WERI-Rb-1 (cell line): ENCODE measurements at places on chromosomes 2 and 18.
A peak's percentile ranks its signal among the peaks of the same experiment; 100 is the strongest.

GRCh38 chr2:36780231-36780839 is 83.8 kb downstream of the VIT start:
- DNase-seq = no peak

DNA sequence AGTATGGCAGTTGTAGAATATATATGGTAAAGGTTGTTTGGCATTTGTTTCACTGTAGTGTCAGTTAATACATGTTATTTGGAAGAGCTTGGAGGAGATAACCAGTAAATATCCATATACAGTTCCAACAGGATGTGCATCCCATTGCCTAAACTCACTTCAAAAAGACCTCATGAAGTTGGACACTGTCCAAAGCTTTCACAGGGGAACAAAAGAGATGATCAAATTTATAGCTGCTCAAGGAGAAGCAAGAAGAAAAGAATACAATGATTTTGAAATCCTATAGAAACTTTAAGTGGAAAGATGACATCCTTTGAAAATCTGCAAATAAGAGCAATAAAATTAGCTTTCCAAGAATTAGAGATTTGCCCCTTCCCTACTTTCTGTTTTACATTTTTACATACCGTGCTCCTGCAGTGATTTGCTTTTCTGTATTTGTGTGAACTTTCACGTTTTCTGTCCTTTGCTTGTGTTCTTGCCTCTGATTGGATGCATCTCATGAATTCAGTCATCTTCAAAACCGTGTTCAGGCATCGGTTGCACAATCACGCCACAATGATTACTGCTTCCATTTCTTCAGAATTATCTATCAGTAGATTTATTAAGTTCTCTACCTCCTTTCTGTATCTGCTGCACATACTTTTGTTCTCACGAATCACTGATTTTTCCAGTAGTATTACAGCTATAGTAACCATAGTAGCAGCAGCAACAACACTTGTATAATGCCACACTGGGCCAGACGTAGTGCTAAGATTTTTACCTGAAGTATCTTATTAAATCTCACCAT is 83.8 kb downstream of the PARD3B start:
- no peak for DNase-seq

DNA sequence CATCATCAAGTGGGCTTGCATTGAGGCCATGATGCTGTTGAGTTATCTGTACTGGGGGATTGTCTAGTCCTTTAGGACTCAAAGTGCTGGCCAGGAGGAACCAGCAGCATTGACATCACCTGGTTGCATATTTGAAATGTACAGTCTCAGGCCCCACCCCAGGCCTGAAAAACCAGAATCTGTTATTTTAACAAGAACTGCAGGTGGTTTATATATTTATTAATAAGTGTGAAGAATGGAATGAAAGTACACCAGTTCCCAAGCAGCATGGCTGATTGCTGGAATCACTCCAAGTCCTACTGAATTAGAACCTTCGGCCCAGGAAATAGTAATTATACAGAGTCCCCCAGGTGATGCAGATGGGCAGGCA is 2.8 kb downstream of the IL1F10 start:
- DNase-seq = no peak

GRCh38 chr18:2805970-2806943 is 40.5 kb upstream of the EMILIN2 start:
- no peak for DNase-seq

- no peak for DNase-seq
These were observed 84.0 kb downstream of the RTN4 start for GRCh38 chr2:54966165-54966832.

DNA sequence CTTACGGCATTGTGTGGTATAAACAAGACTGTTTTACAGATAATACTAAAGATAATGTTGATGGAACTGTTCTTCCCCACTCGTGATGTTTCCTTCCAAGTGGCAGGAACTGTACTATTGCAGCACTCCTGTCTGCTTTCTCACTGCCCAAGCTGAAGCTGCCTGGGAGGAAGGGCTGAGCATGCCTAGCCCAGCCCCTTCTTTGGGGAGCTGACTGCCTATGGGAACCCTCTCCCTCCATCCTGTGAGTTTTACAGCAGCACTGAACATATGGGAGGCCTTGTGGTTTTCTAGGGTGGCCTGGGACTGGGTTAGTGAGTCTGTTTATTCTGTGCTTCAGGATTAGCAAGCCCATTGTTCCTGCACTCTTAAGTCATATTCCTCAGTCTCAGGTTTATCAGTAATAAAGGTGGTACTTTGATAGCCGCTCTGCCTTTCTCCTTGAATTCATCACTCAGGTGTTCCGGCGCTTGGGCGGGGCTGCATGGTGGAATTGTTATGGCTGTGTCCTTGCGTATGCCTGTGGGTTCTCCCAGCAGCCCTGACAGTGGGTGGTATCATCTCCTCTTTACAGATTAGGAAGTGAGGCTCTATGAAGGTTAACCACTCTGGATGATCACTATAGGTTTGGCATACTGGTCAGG is 379.7 kb downstream of the PTPRM start:
- no peak for DNase-seq

GRCh38 chr18:51153659-51154371 is 43.7 kb downstream of the MEX3C start:
- no peak for DNase-seq

DNA sequence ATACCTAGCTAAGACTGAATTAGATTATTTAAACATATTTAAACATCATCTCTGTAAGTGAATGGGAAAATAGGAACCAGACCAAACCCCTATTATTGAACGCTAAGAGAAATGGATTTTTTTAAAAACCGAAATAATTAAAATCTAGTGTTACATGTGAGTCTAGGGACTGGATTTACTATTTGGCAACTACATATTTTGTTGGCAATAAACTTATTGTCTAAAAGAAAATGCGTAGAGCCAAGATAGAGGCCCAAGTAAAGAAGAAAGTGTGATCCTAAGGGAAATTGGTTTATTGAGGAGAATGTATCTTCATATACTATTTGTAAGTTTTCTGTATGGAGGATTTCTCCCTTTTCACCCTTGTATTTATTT is 105.6 kb downstream of the LTBP1 start:
- no peak for DNase-seq

GRCh38 chr2:53545604-53546003 is 222.0 kb upstream of the CHAC2 start:
- DNase-seq = no peak

GRCh38 chr2:143559147-143559546 is 429.9 kb downstream of the ARHGAP15 start:
- DNase-seq = no peak

DNA sequence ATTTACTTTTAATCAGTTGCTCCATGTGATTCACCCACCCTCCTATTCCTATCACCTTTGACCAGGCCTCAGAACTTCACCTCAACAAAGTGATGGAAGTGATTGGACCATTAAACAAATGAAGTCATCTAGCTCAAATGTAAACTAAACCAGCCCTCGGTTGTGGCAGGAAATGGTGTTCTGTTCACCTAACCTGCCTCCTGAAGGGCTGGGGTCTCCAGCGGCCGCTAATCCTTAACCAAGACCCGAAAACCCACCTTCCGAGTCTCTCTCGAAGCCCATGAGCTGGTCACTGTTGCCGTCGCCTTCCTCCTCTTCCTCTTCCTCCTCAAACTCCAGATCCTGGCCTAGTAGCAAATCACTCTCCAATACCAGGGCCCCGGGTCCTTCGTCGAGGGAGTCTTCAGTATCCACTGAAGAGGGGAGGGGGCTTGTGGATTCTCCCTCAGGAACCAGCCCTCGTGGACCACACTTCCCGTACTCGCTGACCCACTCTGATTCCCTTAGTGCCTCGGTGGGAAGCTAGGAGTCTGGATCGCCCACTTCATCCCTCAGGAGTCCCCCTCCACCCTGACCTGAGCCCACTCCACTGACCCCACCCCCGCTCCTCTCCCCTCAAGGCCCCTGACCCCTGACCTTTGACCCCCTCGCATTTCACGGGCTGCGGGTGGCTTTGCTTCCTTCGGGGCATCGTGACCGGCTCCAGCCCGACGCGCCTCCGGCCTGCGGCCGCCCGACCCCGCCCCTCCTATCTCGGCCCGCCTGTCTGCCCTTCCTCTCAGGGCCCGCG is 503 bp downstream of the ZNF513 start:
- DNase-seq = no peak

DNA sequence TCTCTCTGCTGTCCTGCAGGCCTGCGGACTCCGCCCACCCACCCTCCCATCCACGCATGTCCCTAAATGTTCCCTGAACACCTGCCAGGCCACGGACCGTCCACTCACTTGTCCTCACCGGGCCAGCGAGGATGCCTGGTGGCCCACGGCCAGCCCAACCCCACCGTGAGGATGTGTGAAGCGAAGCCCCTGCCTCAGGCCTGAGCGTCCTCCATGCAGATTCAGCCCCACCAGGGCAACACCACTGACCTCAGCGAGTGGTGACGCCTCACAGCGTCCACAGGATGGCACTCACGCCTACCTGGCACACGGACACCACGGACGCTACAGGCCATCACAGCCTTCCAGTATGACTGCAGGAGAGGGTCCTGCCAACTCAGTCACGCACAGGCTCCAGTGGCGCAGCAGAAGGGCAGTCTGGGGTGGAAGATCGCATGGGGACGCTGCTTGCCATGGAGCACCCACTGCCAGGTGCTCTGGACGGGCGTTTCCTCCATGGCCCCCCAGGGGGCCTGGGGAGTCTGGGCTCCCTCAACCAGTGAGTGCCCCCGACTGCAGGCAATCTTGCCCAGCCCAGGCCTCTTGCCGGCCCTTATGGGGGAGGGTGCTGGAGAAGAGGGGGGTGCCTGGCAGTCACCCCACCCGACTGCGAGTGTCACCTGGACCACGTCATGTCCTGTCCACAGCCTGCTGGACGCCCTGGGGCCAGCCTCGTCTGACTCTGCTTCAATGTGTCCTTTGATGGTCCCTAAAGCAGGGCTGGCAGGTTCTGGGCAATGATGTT is 25.4 kb downstream of the HDAC4 start:
- peak; percentile 20 for DNase-seq

- no peak for DNase-seq
These were observed 24.2 kb downstream of the RPL31 start for GRCh38 chr2:101026253-101026701.

DNA sequence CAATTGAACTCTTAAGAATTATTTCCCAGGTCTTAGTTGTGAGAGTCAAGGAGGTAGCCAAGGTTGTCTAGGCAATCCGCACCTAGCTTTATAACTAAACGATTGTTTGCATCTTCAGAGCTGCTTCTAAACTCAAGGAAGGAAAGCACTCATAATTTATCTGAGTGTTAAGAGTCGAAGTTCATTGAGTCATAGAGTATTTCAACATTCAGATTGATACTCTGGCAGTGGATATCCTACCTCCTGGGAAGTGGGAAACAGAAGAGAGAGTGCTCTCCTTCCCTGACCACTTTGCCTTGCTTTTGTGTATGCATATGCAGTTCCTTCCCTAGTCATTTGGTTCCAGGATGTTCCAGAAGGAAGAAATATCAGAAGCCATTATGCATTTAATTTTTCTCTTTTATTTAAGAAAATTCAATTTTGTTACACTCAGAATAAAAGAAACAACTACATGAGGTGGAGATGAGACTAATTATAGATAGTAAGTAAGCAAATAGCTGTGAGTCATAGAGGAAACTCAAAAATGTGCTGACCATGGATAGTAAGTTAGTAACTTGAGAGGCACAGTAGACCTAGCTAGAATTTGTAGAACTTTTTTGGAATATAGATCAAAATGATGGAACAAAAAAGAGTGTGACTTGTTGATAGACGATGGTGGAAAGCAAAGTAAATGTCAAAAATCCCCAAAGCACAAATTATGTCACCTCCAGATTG is 35.4 kb upstream of the FSHR start:
- DNase-seq = no peak

DNA sequence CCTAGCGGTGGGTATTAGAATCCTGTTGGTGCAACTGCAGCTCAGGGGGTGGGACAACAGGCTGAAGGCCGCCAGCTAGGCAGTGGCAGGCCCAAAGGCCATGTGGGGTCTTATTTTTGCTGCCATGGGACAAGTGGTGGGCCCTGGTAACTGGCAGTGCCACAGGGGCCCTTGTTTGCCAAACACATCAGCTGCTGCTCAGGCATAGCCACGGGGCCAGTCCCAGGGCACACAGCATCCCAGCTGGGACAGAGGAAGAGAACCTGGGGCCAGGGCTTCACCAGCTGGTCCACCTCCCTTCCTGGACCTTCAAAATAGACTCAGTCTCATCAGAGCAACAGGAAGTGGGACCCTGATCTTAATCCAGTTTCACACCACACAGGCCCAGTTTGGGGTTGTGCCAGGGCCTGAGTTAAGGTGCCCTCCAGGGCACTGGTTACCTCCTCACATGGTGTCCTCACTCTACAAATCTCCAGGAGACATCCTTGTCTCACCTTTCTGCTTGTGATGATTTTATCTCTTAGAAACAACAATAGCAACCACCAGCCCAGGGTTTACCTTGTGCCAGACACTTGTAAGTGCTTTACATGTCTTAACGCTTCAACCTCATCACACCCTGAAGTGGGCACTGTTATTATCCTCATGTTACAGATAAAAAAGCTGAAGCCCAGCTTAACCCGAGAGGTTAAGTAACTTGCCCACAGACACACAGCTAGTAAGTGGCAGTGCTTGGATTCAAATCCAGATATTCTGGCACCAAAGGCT is 98.5 kb downstream of the GYPC start:
- DNase-seq = no peak

DNA sequence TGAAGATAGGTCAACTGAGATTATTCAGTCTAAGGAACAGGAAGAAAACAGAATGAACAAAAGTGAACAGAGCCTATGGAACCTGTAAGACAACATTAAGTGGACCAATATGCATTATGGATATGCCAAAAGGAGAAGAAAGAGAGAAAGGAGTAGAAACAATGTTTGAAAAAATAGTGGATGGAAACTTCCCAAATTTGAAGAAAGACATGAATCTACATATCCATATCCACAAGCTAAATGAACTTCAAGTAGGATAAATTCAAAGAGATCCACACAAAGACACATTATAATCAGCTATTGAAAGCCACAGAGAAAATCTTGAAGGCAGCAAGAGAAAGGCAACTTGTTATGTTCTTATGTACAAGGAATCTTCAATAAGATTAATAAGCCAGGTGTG is 74.2 kb downstream of the BAZ2B start:
- DNase-seq = no peak

DNA sequence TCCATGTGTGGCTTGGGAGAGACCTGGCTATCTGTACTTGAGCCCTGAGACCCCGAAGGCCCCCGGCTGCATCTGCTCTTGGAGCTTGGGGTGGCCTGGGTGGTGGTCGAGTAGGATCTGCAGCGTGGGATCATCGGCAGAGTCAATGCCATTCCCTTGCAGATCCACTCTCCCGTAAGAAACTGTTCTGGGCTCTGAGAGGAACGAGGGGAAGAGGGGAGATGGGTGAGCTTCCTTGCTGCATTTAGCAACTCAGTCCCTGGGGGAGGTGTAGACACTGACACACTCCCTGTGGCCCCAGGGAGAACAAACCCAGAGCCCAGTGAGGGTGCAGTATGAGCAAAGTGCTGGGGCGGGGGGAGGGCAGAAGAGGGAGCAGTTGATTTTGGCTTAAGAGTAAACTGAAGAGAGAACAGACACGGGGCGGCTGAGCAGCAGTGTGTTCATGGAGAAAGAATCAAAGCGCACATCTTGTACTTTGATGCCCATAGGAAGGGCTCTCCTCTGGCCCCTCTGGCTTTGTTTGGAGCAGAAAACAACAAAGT is 8.5 kb downstream of the GREB1 start:
- no peak for DNase-seq
